ENCODE measurements at places on chromosomes 3 and 15.

GRCh38 chr15:76996526-76997401 lies 1.8 kb downstream of the PSTPIP1 start:
- DNase-seq = peak; percentile 63

DNA sequence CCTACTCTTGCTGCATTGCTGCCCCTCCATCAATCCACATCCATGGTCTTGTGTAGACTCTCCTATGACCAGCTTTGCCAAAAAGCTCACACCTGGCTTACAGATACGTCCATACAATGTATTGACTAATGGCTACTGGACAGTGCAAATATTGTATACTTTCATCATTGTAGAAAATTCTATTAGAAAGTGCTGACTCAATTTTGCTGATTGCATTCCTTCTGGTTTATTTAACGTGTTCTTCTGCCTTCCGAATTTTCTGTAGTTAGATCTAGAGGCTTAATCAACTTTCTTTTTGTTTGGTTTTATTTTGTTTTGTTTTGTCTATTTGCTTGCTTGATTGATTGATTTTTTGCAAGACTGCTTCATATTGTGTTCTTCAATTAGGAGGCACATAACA lies 29.8 kb upstream of the CNOT10 start:
- no peak for DNase-seq

DNA sequence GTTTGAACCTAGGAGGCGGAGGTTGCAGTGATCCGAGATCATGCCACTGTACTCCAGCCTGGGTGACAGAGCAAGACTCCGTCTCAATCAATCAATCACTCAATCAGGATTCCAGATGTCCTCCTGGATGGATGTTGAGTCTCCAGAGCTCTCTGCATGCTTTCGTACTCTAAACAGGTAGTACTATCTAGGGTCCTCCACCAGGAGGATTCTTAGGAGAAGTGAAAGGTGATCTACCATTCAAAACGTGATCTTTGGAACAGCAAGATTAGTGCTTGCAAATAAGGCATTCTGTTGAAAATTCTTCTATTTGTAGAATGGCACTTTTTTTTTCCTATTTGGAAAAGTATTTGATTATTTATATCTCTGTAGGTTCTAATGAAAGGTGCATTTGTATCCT lies 34.3 kb downstream of the CNOT10 start:
- no peak for DNase-seq

GRCh38 chr3:45043728-45044299 lies 17.7 kb downstream of the CLEC3B start:
- no peak for DNase-seq

DNA sequence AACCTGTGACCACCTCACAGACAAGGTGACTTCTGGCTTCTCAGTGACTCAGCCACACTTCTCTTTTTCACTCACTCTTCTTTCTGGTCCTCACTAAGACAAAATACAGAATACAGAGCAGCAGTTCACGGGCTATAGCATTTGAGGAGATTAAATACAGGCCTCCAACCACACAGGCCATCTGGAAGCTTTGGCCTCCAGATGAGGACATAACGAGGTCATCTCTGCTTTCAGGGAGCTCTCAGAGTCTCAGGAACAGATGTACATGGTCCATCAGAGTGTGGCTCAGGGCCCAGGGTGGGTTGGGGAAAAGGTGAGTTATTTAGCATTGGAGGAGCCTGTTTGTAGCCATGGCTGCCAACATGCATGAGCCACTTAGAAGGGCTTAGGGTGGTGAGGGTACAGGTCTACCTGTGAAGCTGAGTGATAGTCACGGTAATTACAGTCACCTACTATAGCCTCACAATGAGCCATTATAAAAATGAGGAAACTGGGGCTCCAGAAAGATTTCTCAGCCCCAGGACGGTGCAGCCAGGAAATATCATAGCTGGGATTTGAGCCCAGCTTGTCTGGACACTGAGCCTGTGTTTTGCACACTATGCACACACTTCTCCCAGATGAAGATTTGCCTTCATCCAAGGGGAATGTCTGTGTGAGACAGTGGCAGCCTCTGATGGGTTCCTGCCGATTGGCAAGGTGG lies 159.8 kb upstream of the CTDSPL start:
- no peak for DNase-seq

DNA sequence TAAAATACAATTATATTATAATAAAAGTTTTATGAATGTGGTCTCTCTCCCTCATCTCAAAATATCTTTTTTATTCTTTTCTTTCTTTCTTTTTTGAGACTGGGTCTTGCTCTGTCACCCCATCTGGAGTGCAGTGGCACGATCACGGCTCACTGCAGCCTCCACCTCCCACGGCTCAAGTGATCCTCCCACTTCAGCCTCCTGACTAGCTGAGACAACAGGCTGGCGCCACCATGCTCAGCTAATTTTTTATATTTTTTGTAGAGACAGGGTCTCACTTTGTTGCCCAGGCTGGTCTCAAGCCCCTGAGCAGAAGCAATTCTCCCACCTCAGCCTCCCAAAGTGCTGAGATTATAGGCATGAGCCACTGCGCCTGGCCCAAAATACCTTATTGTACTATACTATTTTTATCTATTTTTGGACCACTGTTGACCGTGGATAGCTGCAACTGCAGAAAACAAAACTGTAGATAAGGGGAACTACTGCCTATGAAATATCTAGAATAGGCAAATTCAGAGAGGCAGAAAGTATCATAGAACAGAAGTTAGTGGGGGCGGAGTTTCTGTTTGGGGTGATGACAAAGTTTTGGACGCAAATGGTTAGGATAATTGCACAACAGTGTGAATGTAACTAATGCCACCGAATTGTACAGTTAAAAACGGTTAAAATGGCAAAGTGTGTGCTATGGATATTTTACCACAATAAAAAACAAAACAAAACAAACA lies 66.6 kb downstream of the SLC12A8 start:
- DNase-seq = no peak

Measured in stimulated activated CD4-positive, alpha-beta T cell treated with anti-CD3 and anti-CD28 coated beads, Interleukin-1b, Interleukin-23, amount 100 ng/mL, for 48 hours (primary cell).